SK-MEL-5 (cell line): ENCODE measurements at places on chromosomes 6 and 20. TPM values are rescaled to one million over a fixed set of nuclear protein-coding genes. Genes with fewer than 3 reads are reported as not detected.

The SLC32A1 gene
- total RNA-seq = not detected in 2 replicates

The TCF15 gene
- not detected in 2 replicates for total RNA-seq

The LBP gene
- 0.19 TPM in 1 of 2 replicates, not detected in the other for total RNA-seq

The ARMC12 gene
- 0.35 TPM in 1 of 2 replicates, not detected in the other for total RNA-seq

The PSORS1C2 gene
- total RNA-seq = not detected in 2 replicates

The SMPDL3A gene
- 59.4 and 60.4 TPM in 2 replicates for total RNA-seq

The LY6G6D gene
- not detected in 2 replicates for total RNA-seq

The CD93 gene
- not detected in 2 replicates for total RNA-seq

The TPX2 gene
- total RNA-seq = 69.1 and 74.2 TPM in 2 replicates

The SPAG4 gene
- total RNA-seq = 1.8 and 2.7 TPM in 2 replicates

The GLYATL3 gene
- total RNA-seq = not detected in 2 replicates
